H7 (cell line): ENCODE measurements at places on chromosomes 2 and 18. TPM values are rescaled to one million over a fixed set of nuclear protein-coding genes. Genes with fewer than 3 reads are reported as not detected.

DNA sequence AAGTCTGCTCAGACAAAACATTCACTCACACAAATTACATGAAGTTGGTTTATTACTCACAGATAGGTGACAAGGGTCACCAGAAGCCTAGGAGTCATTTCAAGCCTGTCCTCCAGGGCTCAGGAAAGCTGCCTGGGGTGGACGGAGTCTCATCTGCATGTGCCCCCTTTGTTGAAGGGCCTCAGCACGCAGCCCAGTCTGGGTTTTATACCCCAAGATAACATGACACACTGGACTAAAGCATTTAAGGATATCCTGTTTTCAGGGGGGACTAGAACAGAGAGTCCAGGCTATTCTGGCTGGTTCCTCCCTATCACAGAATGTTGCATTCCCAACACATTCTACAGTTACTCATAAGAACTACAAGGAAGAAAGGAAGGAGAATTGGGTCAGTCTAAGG is 164.7 kb downstream of the MREG start:
- no peak for DNase-seq

DNA sequence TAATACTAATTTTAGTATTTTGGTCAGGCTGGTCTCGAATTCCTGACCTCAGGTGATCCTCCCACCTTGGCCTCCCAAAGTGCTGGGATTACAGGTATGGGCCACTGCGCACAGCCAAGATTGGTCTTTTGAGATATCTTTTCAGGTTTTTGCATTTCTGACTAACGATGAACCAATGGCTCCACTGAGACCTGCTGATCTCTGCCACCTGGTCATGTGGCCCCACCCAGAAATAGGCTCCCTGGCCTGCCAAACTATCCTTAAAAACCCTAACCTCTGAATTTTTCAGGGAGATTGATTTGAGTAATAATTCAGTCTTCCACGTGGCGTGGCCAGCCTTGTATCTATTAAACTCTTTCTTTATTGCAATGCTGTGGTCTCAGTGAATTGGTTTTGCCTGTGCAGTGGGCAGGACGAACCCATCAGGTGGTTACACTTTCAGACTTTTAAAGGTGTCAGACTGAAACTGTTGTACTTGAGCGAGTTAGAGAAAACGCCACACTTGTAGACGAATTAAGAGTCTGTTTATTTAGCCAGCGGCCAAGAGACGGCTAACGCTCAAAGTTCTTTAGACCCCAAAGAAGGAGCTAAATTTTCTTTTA is 85.8 kb upstream of the MSH6 start:
- no peak for DNase-seq

- no peak for DNase-seq
Measured at GRCh38 chr2:163716101-163716500, 19.7 kb downstream of the FIGN start.

DNA sequence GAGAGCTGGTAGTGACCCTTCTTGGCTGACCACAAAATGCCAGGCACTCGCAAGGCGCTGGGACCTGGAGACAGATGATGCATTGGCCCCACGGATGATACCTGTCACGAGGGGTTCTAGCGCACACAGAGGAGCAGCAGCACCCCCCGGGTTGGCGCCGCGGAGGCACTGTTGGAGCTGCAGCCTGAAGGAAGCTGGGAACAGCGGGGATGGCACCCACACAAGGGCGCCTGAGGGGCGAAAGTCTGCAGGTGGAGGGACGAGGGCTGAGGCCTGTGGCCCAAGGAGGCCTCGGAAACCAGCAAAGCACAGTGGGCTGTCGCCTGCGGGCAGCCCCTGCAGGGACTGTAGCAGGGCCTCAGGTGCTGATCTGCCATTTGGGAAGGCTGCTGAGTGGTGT is 33.6 kb downstream of the FAM228A start:
- DNase-seq: no peak

- no peak for DNase-seq
Measured at GRCh38 chr2:37560863-37561614, 110.4 kb downstream of the CDC42EP3 start.

DNA sequence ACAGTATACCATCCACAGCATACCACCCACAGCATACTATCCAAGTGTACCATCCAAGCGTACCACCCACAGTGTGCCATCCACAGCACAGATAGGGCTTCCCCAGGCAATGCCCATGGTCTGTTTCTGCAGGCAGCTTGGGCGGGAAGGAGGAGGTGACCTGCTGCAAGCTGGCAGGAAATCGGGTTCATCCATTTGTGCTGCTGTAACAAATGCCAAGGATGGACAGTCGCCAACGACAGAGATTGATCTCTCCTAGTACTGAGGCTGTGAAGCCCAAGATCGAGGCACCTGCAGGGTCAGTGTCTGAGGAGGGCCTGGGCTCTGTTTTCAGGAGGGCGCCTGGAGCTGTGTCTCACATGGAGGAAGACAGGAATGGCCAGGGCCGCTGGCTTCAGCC is 93.6 kb upstream of the SNTG2 start:
- DNase-seq: no peak

DNA sequence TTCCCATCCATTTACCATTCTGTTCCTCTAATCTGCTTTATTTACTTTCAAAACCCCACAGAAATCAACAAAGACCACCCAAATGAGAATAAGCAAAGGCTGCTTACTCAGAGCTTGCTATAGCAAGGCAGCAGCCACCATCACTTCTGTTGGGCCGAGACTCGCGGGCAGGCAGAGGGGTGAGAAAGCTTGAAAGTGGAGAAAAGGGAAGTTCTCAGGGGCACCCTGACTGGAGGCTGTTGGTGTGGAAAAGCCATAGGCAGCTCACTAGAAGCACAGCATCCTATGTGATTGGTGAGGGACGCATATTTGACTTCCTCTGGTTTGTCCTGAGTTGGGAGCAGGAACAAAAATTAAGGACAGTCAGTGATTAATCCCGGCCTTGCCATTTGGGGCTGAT is 269.7 kb upstream of the THSD7B start:
- no peak for DNase-seq

DNA sequence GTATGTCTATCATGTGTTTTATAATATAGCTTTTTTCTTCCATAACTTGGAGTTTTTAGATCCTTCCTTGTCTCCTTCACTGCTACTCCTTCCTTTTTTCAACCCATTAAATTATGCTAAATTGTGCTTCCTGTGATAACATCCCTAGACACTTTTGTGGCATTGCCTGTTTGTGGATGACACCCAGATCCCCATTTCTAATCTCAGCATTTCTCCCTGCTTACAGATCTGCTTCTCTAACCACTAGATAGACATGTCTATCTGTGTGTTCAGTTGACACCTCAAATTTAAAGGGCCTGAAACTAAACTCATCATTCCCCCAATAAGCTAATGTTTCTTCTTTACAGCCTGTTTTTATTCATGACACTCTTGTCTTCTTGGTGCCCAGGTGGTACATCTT is 244.8 kb downstream of the BABAM2 start:
- DNase-seq: no peak

DNA sequence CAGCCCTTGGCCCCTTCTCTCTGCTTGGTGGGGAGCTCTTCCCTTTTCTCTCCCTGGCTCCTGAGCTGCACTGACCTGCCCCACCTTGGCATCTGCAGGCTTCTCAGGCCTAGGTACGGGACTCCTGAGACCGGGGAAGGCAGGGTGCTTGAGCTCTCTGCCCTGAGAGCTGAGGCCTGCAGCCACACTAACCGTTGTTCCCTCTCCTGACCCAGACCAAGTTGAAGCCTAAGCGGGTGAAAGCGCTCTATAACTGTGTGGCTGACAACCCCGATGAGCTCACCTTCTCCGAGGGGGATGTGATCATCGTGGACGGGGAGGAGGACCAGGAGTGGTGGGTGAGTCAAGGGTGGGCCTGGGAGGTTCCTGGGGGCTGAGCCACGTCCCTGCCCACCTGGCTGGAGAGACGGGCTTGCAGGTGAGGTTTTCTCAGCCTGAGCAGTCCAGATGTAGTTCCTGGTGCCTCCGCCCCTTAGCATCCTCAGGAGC is 22.2 kb downstream of the ITGB1BP1 start:
- no peak for DNase-seq

DNA sequence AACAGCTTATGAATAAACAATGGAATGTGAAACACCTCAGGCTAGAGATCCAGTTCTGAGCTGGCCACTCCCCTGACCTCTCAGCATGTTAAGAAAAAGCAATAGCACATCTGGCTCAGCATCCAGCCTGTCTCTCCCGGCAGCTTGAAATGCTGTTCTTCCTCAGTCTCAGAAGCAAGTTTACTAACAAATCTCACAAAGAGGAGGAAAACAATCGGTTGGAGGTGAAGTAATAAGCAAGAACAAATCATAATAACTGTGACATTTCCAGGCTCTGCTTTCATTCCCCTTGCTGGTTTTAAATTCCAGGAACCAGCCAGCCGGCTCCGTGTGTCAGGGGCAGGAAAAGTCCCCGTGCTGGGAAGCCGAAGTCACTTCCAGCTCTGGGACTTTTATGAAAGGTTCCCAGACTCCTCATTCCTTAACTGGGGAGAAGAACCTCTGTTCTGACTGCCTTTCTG is 133.9 kb upstream of the ARL4C start:
- no peak for DNase-seq

DNA sequence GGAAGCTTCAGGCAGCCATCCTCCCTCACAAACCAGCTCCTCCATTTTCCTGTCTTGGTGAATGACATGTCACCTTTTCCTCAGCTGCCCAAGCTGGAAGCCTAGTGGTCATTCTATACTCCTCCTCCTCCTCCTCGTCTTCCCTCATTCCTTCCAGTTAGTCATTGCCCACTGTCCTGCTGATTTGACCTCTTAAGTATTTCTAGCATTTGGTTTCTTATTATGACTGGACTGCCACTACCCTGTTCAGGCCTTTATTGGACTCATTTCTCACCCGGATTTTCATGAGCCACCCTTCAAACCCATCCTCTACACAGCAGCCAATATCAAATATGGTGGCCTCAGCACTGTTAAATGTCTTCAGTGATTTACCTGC is 21.9 kb upstream of the MGAT5 start:
- DNase-seq: no peak

DNA sequence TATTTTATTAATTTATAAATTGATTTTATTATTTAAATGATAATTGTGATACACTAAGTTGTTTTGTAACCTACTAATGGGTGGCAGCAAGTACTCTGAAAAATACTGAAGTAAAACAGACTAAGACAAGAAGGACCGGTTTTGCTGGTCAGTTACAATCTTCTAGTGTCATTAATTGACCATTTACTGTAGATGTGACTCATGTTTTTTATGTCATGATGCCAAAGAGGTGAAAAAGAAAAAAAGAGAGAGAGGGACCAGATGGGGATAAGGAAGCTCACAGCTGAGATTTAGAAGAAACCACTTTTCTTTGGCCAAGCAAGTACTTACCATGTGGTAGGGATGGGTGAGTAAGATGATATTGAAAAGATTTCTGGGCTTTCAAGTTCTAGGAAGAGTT is 955.8 kb upstream of the LRRTM1 start:
- DNase-seq: no peak

- DNase-seq: no peak
Measured at GRCh38 chr18:38427234-38427633, 861.6 kb upstream of the CELF4 start.

GRCh38 chr2:230873661-230874401 is 9.1 kb downstream of the ITM2C start:
- DNase-seq: no peak

DNA sequence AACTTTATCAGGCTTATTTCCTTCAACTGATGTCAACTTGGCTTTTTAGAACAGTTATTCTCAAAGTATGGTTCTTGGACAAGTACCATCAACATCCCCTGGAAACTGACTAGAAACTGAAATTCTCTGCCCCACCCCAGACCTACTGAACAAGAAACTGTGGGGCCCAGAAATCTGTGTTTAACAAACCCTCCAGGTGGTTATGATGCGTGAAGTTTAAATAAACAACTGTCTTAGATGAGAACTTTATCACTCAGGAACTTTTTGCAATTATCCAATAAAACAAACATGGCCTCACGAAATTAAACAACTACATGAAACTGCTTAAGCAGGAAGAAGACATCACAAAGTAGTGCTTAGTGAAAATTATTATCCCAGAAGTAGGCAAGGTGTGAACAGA is 4.4 kb downstream of the HIBCH start:
- DNase-seq: no peak

DNA sequence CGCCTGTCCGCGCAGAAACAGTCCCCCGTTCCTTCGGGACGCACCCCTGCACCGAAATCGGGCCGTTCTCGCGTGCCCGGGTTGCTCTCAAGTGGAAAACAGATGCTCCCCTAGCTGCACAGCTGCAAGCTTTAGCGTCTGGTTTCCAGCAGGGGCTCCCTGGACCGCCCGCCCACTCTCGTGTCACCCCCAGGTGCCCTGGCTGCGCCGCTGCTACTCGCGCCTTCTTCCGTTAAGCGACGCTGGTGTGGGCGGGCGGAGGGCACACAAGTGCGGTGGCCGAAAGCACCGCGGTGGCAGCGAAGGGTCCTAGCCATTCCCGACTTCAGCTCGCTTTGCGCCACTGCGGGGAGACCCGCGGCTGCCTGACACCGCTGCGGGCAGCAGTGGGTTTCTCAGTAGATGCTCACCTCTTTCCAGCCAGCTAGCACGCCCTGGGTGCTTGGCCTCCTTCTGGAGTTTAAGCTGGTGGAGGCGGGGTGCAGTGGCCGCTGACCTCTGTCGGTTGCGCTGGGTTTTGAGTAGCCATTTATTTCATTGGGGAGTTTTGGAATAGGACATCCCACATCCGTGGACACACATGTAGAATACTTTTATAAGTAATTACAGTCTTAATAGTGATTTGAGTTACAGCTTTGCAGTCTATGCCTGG is 806 bp downstream of the ZNF407 start:
- DNase-seq: peak; percentile 56

DNA sequence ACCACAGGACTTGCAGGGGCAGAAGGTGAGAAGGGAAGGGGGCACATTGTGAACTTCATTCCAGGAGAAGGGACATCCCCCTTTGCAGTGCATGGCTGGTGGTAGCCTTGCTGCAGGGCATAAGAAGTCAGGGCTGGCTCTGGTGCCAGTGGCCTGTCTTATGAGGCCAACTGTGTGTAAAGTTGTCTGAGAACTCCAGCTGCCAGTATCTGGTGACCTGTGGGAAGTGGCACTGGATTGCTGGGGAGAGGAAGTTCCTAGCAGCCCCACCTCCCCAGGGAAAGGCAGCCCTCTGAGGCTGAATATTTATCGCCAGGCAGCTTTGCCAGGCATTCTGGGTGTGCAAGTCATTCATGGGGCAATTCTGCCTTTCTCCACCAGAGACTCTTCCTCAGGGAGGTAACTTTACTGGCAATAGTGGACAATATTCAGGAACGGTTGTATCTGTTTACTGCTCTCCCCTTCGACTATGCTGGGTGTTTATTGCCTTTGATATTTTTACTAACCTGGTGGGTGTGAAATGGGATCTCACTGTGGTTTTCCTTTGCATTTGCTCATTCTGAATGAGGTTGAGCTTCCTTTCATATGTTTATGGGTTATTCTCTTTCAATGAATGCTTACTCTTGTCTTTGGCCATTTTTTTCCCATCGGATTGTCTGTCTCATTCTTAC is 12.3 kb downstream of the TRPM8 start:
- peak; percentile 52 for DNase-seq

GRCh38 chr18:56139792-56140254 is 498.6 kb downstream of the TXNL1 start:
- no peak for DNase-seq

- DNase-seq: peak; percentile 25
Measured at GRCh38 chr2:240928476-240929363, 22.6 kb downstream of the CROCC2 start.

GRCh38 chr18:57469884-57470283 is 34.7 kb downstream of the ONECUT2 start:
- no peak for DNase-seq

The PPP1R1C gene
- total RNA-seq: 0.89 and 1.3 TPM in 2 replicates

The AMER3 gene
- total RNA-seq: 0.04 and 0.14 TPM in 2 replicates

The PTPRM gene
- total RNA-seq: 14.4 and 14.5 TPM in 2 replicates

The KCNK3 gene
- total RNA-seq: 0.11 and 0.48 TPM in 2 replicates

The ZSWIM2 gene
- not detected in 2 replicates for total RNA-seq

The TRIM43 gene
- total RNA-seq: not detected in 2 replicates

The GKN2 gene
- not detected in 2 replicates for total RNA-seq

The PLA2R1 gene
- total RNA-seq: 0.48 and 0.89 TPM in 2 replicates

The IL37 gene
- 0.62 and 1.00 TPM in 2 replicates for total RNA-seq
